Coronary artery (tissue), 2 donors: ENCODE measurements at places on chromosomes 2 and 18.
A peak's percentile ranks its signal among the peaks of the same experiment; 100 is the strongest.

- no peak for DNase-seq
Measured at GRCh38 chr2:127219171-127220070, 678 bp downstream of the CYP27C1 start.

- no peak for DNase-seq
Measured at GRCh38 chr18:10419420-10420103, 34.9 kb upstream of the APCDD1 start.

DNA sequence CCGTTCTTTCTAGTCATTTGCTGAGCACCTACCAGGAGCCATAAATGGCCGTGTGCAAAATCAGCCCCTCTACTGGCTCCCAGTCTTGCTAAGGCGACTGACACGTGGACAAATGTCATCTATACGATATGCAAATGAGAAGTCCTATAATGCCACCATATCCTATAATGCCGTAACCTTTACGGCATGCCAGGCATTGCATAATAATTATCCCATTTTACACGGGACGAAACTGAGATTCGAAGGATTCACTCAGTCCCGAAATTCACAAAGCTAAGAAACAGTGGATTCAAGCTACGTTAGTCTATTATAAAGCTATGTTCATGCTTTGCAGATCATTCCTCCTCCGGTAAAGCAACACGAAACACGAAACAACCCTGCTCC, 34.1 kb upstream of the RNF149 start:
- no peak for DNase-seq

GRCh38 chr2:62200291-62200841, 4.5 kb downstream of the B3GNT2 start:
- no peak for DNase-seq

DNA sequence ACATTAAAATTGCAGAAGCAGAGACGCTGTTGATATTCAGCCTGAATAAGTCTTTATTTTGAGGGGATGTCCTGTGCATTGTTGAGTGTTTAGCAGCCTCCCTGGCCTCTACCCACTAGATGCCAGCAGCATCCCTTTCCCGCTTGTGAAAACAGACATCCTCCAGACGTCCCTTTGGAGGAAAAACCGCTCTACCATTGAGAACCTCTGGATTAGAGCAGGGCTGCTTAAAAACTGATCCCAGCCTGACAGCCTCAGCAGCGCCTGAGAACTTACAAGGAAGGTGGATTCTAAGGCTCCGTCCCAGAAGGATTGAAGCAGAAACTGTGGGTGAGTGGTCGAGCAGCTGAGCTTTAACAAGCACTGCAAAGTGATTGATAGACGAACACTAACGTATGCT, 349.7 kb downstream of the CYRIA start:
- no peak for DNase-seq

GRCh38 chr2:144541396-144541795, 21.5 kb upstream of the ZEB2 start:
- no peak for DNase-seq

DNA sequence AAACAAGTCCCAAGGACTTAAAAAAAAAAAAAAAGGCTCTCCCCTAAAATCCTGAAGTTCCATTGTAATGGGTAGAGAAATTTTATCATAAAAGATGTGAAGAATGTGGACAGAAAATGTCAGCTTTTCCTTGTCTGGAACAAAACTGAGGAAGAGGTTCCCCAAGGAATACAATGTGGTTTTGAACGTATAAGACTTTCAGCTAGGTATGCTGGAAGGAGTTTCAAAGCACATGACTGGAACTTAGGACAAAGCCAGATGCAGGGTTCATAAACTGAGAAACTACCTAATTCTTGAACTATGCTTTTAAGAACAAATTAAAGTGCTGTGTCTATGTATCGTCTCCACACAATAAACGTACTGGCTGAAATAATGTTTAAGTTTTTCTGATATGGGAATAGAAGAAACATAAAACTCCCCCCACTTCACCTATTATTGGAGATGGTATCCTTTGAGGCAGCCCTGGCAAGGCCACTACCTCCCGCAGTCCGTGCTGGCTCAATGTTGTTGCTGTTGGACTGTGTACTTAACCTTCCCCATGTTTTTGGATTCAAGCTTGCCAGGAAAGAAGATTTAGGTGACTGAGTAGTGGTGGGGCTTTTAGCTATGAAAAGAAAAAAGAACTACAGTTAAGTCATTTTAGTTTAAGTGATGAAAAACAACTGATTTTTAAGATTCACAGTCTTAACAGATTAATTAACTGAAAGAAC, 84.2 kb upstream of the DNER start:
- DNase-seq, result no peak

DNA sequence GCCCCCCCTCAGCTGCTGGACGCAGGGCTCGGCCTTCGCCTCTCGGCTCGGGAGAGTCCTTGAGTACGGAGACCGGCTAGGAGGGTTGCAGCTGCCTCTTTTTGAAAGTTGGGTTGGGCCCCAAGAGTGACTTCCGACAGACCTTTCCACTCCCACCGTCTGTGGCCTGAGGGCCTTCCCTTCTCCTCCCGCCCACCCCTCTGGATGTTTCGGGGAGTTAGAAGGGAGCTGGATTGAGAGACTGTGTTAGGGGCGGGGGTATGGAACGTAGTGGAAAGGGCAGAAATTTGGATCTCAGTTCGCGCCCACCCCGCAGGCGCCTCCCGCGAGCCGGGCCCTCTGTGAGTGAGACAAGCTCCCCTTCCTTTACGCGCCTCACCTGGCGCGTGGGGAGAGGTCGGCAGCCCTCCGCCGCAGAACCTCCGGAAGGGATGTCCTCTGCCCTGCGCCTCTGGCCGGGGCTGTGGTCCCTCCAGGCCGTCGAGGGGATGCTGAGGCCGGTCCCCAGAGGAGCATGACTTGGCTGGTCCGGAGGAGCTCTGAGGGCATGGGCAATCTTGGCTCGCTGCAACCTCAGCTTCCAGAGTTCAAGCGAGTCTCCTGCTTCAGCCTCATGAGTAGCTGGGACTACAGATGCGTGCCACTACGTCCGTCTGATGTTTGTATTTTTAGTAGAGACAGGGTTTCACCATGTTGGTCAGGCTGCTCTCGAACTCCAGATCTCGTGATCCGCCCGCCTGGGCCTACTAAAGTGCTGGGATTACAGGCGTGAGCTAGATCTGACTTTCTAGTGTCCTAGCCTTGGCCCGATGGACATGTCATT, 15.9 kb downstream of the C2orf74 start:
- DNase-seq, result peak; percentile 77

DNA sequence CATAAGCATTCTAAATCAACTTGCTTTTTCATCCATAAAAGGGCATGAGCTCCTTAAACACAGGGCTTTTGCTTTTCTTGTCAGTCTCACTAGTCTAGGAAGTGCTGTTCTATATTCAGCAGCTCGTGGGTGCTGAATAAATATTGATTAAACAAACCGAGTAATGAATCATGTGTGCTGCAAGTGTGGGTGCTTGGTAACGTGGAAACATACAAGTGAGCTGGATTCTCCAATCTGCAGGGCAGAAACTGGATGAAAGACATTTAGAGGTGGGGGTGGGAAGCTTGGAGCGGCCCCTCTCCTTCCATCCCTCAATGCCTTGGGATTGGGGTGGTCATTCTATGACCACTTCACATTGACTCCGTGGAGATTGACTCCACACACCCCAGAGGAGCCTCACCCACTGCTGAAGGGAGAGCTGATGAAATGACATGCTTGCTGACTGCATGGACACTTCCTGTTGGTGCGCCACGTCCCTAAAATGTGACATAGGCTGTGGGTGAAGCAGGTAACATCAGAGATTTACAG, 114.6 kb downstream of the DOCK10 start:
- DNase-seq, result no peak

DNA sequence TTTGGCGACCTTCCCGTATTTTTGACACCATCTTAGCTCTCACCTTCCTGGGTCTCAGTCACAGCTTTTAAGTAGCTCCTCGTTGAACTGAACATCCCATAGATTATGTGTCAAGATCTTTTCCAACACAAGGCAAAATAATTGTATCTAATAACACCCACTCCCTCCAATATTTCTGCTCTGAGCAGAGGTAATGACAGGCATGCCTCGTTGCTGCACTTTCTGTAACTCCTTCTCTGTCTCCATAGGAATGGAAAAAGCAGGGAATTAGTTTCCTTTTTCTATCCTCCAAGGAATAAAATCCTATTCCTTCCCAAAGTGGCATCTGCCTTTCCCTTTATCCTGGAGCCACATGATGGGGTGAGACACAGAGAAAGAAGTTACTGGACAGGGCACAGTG, 174.0 kb upstream of the CDH20 start:
- no peak for DNase-seq

DNA sequence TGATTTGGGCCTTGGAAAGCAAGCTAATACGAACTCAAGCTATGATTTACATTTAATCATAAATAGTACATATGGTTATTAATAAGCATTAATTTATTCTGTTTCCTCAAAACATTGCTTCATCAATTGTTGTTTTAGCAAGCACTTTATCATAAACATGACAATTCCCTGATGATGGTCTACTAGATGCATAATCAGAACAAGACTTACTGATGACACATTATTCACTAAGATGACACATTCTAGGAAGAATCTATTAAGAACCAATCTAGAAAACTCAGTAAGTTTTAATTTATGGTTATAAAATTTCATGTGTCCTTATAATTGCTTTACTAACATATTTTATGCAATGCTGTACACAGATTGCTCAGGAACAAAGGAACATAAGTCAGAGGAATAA, 815.2 kb downstream of the ERBB4 start:
- DNase-seq, result no peak

- no peak for DNase-seq
Measured at GRCh38 chr2:113755035-113755834, 1.2 kb downstream of the SLC35F5 start.

GRCh38 chr2:127630096-127630863, 15.7 kb upstream of the GPR17 start:
- DNase-seq, result no peak

- no peak for DNase-seq
Measured at GRCh38 chr18:10528439-10528838, 2.6 kb downstream of the NAPG start.

DNA sequence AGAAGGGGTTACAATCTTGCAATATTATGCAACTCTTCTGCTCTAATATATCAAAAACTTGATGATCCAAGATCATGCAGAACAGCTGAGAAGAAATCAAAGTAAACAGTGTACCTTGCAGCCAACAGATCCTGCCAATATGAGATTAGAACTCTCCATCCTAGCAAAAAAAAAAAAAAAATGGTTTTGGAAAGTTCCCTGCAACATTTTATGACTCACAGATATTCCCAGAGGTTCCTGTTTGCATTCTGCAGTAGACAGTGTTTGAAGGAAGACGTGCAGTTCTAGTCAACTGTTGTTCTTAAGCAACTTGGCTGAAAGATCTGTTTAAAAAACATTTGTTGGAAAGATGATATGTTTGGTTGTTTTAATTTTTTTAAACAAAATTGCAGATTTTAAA, 103.6 kb upstream of the WDR75 start:
- DNase-seq, result no peak

- DNase-seq, result no peak
Measured at GRCh38 chr2:44186810-44187209, 18.1 kb downstream of the PPM1B start.

GRCh38 chr18:47558110-47558750, 306.8 kb upstream of the SKOR2 start:
- no peak for DNase-seq

GRCh38 chr2:75224636-75225094, 25.3 kb upstream of the TACR1 start:
- no peak for DNase-seq

- no peak for DNase-seq
Measured at GRCh38 chr2:9140645-9141044, 66.0 kb upstream of the ASAP2 start.

GRCh38 chr2:113119111-113119510, 8.3 kb upstream of the IL1RN start:
- peak; percentile 29 for DNase-seq

GRCh38 chr2:176072951-176073904, 10.5 kb downstream of the EVX2 start:
- peak; percentile 36 for DNase-seq

- DNase-seq, result no peak
Measured at GRCh38 chr18:37270038-37270665, 295.4 kb downstream of the CELF4 start.

DNA sequence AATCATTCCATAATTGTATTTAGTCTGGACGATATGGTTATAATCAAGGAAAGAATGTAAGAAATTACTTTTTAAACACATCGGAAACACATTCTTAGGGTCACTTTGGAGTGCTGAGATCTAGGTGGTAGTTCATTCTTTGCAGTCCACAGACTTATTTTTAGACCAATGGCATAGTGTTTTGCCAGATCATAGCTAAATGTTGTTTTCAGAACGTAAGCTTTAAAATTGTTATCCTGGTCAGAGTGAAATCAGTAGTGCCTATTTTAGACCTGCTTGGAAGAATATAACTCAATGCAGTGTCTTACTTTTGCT, 4.3 kb downstream of the MYL12A start:
- no peak for DNase-seq

DNA sequence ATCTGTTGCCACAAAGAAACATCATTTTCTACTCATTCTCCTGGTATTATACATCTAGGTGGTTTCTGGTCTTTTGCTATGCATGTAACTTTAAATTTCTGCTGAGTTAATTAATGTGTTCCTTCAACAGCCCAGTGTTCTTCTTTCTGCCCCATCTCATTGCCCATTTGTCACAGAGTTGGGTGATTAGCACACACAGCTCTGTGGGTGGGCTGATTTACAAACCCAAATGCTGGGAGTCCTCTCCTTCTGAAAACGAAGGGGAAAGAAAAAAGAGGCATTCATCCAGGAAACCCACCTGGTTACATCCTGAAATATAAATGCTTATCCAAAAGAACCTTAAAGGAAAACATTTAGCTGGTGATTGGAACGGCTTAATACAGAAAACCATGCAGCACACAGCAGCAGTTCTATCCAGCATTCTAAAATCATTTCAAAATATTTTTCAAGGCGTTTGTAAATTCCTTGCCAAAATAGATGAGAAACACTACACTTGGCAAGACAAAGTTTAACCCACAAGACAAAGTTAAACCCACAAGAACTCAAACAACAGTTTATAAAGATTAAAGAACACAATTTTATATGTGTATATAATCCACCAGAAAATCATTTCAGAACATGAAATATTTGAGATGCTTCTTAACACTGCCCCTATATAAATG, 177.9 kb downstream of the ANTXR1 start:
- DNase-seq, result no peak

DNA sequence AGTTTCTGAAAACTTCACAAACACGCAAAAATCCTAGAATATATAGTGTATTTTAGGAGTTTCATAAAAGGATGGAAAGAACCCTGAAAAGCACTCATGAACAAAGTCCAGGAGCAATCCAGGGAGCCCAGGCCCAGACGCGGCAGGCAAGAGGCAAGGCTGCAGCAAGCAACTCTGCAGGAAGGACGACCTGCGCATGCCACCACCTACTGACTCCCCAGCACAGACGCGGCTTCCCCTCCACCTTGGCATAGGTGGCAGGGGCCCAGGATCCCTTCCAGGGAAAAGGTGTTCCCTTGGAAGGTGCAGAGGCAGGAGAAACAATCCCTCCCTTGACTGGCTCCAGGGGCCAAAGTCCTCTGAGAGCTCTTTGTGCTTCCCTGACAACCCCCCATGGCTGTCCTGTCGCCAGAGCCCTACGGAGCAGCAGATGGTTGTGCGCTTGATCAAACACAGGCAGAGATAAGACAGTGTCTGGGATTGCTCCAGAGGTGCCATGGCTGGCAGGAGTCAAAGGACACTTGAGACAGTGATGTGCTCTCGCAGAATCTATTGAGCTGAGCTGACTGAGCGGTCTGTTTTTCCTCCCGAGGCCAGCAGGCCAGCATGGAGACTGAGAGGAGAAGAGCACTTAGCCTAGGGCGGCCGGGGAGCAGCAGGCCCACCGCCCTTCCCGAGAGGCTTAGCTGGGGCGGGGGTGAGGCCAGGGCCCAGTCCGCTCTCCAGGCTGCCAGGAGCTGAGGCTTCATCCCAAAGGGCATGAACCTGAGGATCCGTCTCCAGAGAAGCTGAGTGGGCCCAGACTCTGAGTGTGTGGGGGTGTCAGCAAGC, 10.8 kb upstream of the AMER3 start:
- DNase-seq, result no peak
